T1000 (cell line): ENCODE measurements at places on chromosomes 7 and 10.

DNA sequence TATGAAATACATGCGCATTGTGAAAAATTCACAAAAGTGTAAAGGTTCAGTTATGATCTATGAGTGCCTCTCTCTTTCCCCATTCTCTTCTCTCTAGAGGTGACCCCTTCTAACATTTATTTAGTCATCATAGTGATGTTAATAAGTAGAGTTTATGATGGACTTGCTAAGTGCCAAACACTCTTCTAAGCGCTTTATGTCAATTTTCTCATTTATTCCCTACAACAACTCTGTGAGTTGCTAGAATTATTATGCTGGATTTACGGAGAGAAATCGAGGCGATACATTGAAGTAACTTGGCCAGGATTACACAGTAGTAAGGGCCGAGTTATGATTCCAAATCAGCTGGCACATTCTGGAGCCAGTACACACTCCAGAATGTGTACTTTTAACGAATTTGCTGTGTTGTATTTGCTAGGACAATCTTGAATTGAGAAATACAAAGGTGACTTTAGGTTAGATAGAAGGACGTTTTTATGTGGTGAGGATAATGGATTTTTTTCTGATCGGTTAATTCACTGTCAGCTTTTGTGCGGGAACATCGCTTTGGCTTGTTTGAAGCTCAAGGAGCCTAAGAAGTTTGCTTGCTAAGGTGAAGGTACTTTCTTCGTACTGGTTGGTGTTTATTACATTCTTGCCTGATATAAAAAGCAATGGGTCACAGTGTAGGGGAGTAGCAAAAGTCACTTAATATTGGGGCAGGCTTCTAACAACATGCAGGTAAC lies 1.4 kb downstream of the ATRNL1 start:
- DNase-seq: no peak

DNA sequence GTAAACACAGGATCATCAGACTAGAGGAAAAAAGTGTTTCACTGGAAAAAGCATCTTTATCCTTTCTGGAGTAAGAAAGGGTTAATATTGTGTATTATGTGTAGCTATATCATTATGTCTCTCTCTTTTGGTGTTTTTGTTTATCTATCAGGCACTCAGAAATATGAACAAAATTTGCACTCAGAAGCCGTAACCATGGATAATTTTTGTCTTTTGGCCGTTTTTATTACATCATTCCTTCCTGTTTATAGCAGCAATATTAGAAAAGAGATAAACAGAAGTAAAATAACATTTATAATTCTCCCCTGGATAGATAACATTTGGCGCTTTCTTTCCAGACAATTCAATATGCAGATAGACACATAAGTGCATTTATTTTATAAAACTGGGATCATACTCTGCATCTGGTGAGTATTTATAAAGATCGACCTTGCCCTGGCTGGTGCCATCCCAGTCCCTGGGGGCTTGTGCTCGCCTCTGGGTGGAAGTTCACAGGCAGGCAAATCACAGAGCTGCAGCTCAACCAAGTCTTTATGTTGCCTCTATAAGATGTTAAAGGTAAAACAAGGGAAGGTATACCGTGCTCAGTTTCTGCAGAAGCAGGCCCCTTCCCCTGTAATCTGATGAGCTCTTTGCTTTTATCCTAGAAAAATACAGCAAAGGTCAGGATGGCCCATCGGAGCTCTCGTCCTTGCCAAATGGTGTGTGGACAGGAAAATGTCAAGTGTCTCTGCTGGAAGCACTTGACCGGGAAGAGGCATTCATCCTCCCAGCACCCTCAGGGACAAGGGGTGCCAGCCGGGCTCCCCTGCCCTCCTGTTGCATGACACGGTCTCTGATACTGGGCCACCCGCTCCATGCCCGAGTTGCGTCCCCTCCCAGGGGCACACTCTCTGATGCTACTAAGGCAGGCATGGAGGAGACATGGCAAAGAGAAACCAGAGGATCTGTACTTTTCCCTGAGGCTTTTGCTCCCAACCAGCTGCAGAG lies 43.9 kb downstream of the PYROXD2 start:
- DNase-seq: no peak

- no peak for DNase-seq
These were observed 91.5 kb downstream of the PRPF18 start for GRCh38 chr10:13678101-13678843.

GRCh38 chr10:45376371-45376801 lies 2.4 kb downstream of the ALOX5 start:
- DNase-seq: no peak

DNA sequence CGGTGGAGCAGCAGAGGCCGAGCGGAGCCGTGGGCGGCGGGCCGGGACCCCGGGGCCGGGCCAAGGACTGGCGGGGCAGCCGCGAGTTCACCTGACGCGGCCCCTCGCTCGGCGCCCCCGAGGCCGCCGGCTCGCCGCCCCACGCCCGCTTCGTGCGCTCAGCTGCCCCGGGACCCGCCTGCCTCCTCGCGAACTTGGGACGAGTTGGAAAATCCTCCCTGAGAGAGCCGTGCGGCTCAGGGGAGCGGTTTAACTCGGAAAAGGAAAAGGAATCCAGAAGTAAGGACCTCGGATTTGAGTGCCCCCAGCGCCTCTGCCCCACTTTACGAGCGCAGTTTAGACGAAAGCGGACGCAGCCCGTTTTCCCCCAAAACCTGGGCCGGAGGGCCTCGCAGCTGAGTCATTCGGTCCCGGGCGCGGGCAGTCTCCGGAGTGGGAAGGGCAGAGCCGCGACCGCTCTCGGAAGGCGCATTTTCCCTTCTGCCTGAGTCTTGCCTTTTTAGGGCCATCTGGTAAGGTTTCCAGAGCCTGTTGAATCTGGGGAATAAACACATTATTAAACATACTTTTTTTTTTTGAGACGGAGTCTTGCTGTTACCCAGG lies 744 bp downstream of the CREM start:
- peak; percentile 41 for DNase-seq

DNA sequence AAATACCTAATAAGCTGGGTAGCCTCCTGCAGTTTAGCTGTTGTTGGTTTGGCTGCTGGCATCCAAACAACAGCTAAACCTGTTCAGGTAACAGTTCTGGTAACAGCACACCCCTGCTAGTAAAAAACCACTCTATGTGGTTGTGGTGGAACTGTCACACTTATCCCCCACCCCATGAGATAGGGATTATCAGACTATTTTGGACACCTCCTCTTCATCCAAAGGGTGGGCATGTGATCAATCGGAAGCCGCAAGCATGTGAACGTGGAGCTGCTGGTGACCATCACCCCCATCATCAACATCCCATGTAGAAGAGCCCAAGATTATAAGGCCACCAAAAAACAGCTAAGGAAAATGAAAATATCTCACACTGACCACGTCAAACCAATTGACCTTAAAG lies 2.5 kb downstream of the MTPAP start:
- no peak for DNase-seq

DNA sequence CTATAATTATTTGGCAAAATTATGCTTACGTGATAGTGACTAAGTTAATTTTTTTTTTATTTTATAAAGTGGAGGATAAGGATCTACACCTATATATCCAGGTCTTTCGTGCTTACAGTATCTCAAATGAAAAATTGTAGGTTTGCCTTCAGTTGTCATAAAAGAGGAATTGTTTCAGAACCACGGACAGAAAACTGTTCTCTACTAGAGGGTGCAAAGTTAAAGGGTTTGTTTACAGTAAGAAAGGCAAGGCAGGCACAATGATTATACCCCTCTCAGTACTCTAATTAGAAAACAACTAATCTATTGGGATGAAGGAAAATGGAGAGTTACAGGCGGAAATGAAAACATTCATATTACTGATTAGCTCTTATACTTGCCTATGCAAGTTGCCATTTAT lies 1.5 kb downstream of the PCLO start:
- DNase-seq: no peak

DNA sequence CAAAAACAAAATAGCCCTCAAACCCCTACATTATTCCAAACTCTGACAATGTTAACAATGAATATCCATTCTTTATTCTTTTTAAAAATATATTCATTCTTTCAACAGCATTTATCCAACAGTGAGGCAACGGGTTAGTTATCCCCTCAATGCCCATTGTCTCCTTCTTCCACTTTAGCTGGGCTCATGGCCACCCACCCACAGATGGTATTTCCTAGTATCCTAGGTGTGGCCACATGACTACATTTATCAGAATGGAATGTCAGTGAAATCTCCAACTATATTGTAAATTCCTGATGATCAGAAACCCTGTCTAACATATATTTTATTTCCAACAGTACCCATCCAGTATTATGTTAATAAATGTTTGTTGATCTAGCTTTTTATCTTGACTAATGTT lies 13.6 kb downstream of the HOXA1 start:
- no peak for DNase-seq

- DNase-seq: no peak
These were observed 399.1 kb downstream of the GPAM start for GRCh38 chr10:111784436-111784835.

GRCh38 chr7:136528329-136528728 lies 340.1 kb upstream of the CHRM2 start:
- peak; percentile 15 for DNase-seq

GRCh38 chr10:87750817-87751216 lies 67.2 kb downstream of the ATAD1 start:
- DNase-seq: no peak

- no peak for DNase-seq
These were observed 26.0 kb upstream of the MCU start for GRCh38 chr10:72665925-72666324.

GRCh38 chr10:126387931-126388911 lies at the start of gene ADAM12:
Gene ADAM12 (minus strand): TSS chr10:126388477. CDS start chr10:126388145, 332 bp downstream.
- peak; percentile 55 for DNase-seq

DNA sequence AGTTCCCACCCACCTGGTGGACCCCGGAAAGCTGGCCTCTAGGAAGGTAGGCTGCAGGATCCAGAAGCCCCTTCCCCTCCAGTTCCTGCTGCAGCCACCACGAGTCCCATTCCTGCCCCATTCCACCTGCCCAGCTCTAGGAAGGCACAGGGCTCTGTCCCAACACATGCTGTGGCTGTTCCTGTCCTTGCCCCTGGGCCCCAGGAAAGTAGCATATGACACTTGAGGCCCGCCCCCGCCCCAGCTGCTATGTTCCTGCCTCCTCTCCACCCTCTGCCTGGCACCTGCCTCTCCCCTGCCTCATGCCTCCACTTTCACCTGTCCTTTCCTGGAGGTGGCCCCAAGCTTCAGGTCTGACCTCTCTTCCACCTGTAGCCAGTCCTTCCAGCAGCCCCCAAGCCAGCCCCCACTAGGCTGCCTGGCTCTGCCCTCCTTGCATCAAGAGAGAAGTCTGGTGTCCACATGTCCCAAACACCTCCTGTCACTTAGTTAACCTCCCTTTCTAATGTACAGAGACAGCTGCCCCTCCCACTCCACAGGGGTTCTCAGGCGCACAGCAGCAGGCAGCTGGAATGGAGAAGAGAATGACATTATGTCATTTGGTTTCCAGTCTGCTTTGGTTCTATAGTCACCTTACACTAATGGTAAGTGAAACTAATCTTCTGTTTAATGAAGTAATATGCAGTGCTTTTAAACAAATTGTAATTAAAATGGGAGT lies 22.7 kb downstream of the YKT6 start:
- no peak for DNase-seq

DNA sequence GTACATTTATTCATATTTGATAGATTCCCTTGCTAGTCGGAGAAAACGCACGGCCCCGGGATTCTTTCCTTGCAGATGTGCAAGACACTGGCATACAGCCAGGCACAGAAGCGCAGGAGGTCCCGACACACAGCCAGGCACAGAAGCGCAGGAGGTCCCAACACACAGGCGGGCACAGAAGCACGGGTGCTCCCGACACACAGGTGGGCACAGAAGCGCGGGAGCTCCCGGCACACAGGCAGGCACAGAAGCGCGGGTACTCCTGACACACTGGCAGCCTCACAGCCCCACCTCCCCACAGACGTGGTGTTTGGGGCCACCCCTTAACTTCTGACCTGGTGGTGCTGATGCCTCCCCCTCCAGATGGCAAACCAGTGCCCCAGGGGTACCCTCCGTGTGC lies 237.3 kb downstream of the ZMYND11 start:
- no peak for DNase-seq

GRCh38 chr7:95316588-95316987 lies 7.7 kb downstream of the PON1 start:
- no peak for DNase-seq

- DNase-seq: peak; percentile 31
These were observed 133.1 kb downstream of the SVIL start for GRCh38 chr10:29501692-29502091.

GRCh38 chr7:7719236-7719635 lies 829 bp upstream of the RPA3 start:
- DNase-seq: peak; percentile 15

- DNase-seq: no peak
These were observed 564.5 kb downstream of the PTPRN2 start for GRCh38 chr7:158023157-158023556.

DNA sequence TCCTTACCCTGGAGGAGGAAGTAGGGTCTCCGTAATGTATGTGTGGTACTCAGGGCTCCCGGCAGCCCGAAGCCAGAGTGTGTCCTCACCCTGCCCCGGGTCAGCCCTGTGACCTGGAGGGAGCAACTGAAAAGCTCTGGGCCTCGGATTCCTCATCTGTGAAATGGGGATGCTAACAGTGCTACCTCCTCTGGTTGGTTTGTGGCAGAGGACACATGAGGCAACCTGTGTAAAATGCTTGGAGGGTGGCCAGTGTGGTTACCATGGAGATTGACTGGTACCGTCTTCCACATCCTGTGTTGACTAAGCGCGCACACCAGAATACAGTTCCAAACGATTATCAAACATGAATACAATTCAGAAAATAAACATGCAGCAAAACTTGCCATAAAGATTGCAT lies 163.8 kb upstream of the KLF6 start:
- no peak for DNase-seq

DNA sequence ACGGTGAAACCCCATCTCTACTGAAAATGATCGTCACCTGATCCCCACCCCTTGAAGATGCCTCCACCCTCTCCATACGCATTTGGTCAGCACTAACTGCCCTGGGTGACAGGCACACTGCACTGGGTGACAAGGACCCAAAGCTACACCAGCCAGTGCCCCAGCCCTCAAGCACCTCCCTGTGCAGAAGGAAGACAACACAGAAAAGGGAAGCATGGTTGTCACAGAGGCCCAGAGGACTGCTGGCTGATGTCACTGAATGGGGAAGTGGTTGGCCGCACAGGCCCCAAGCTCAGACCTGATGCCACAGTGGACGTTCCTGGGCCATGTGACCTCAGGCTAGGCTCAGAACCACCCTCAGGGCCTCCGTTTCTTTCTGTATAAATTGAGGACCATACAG lies 4.2 kb upstream of the PILRA start:
- no peak for DNase-seq

GRCh38 chr7:158030566-158030965 lies 557.1 kb downstream of the PTPRN2 start:
- no peak for DNase-seq

GRCh38 chr10:11302181-11302580 lies 284.5 kb downstream of the CELF2 start:
- no peak for DNase-seq

- no peak for DNase-seq
These were observed 66.7 kb upstream of the IL6 start for GRCh38 chr7:22660293-22660692.

GRCh38 chr7:105286441-105286840 lies 102.3 kb downstream of the SRPK2 start:
- no peak for DNase-seq

DNA sequence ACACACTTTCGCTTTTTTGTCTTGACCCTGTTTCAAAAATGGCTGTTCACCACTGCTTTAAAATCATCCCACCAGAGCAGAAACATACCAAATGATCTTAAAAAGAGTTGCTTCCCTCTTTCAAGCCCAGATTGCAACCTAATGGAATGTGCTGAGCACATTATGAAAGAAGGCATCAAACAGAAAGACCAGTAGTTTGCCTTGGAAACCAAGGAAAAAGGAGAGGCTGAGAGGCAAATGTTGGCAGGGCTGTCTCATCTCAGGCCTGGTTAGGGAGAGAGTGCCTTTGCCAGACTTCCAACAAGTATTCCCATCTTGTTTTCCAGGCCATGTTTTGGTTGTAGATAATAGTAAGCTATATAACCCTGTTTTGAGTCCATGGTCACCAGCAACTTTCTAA lies 64.3 kb downstream of the ABCB4 start:
- no peak for DNase-seq
